NCI-H1417 treated with DMSO at 0.1 percent for 48 hours (cell line): ENCODE measurements at places on chromosomes 1 and 21.

DNA sequence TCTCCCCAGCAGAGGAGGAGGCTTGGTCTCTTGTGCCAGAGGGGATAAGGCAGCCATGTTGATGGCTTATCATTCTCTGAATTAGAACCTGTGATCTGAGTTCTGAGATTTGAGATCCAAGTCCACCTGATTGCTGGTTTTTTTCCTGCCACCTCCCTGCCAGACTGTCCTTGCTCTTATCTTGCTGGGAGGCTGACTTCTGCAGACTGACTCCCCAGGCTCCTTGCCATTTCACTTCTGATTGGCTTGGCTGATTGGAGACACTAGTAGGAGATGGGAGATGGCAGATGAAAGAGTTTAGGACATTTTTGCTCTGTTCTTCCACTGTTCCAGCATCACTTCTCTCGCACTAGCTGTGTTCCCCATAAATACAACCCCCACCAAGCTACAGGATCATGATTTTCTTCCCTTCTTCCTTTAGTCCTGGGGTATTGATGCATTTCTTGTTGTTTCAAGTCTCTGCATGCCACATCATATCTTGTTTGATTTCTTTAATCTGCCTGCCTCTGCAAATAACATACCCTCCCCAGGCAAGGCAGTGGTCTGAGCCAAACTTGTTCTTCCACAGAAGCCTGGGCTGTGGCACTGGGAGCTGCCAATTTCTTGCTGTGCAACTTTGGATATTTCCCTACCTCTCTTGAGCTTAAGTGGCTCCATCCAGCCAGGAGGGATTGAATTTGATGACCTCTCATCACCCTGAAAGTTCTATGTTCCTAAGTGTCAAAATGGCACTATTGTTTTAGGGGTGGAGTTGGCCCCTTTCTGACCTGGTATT lies 963 bp upstream of the CYP4B1 start:
- DNase-seq: no peak

DNA sequence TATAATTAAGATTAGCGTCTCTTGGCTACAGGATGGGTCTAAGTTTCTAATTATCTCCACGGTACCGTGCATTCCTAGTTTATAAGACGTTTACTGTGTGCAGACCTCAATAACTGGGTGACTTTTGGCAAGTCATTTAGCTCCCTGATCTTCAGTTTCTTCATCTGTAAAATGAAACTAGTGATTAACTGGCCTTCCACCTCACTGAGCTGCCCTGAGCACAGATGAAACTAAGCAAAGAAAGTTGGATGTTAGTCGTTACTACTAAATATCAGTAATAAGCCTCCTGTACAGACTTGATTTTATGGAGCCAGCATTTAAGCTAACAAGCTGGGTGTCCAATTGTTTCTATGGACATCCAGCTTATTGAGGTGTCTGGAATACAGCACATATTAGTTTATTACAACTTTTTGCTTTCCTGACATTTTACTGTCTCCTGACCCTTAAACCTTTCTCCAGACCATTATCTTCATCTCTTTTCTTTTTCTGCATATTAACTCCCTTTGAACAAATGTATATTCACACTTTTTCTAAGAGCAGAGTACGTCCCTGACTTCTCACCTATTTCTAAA lies 1.1 kb downstream of the CR2 start:
- no peak for DNase-seq

GRCh38 chr1:65471213-65471833 lies 50.9 kb downstream of the LEPR start:
- DNase-seq: no peak

- no peak for DNase-seq
These were observed 34.1 kb upstream of the PRSS38 start for GRCh38 chr1:227781314-227781930.

DNA sequence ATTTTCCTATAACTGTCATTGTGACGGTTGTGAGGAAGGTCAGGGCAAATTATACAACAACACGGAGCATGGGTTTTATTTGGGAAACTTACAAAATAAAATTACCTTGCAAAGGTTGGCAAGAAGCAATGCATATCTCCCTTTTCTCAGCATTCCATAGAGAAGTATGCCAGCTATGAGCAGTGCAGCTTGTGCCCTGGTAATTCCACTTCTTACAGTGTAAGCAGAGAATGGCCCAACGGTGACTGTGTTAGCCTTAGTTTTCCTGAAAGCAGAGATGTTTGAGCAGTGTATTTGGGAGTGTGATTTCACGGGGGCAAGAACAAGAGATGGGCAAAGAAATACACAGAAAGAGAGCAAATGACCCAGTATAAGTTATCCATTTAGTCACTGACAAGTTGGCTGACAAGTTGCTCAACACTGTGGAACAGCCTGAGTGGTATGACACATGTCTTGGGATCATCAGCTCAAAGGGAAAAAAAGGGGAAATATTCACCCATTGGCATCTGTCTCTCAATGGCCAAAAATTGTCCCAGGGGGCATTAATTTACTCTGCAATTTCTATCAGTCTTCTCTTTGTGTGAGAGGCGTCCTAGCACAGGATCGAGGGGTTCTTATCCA lies 210.9 kb upstream of the NRIP1 start:
- no peak for DNase-seq

DNA sequence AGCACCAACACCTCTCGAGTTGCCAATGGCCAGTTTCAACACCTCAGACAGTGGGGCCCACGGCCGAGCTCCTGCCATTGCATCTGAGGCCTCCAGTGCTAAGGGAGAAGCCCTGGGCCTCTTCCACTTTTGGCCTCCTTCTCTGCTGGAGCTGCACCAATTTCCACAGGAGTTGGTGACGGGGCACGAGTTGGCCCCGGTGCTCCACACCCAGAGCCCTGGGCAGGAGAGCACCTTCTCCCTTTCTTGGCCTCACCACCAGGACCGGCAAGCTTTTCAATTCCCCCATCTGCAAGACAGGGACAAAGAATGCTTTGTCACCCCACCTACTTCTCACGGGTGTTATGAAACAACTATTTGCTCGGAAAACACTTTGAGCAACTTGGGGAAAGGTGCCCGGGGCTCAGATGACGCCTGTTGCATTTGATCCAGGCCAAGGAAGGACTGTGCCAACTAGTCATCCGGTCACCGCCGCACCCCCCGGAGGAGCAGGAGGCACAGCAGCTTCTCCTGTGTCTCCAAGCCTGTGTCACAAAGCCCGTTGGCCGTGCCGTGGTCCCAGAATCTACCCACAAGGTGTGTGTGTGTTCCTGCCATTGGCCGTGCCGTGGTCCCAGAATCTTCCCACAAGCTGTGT lies 55.2 kb downstream of the TOMM20 start:
- DNase-seq: no peak

DNA sequence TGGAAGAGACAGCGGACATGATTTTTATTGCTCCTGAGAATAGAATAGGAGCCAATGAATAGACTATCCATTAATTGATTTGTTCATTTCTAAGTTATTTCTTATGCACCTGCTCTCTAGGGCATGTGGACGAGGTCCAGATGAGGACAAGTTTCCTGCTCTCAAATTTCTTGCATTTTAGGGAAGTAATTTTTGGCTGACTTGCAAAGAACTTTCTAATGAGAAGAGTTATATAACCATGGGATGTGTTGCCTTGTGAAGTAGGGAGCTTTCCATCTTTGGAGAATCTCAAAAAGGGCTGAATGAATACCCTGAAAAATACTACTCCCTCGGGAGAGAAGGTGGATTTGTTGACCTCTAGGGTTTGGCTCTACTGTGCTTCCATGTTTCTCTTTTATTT lies 243.0 kb downstream of the KIF26B start:
- no peak for DNase-seq

GRCh38 chr1:110471131-110471530 lies 20.2 kb downstream of the PROK1 start:
- no peak for DNase-seq

DNA sequence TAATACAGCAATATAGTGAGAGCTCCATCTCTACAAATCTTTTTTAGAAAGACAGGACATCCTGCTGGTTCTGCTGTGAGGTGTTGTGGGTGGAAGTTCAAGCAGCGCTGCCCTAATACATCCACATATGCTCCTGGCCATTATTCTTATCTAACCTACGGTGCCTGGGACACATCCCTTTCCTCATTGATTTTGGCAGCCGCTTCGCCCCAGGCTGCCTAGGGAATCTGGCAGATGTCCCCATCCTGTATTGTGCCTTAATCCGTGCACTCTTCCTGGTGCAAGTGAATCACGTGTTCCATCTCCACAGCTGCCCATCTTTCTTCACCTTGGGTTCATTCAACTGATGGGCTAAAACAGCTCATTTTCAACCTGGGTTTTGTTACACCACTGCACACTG lies 3.1 kb upstream of the UBE2G2 start:
- no peak for DNase-seq

DNA sequence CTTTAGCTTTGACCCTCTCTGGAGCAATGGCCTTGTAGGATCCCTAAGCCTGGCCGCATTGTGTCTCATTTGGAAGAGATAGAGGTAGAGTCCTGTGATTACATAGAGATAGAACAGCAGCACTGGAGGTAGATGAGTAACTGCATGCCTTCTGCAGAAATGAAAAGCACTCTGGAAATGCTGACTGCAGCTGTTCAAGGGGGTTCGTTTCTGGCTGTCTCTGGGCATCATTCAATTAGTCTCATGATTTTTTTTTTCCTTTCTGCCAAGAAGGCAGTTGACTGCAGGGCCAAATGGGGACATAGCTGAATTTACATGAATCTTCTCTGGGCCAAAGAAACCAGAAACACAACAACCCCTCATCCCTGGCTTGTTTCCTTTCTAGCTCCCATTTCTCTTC lies 28.1 kb upstream of the SNX27 start:
- no peak for DNase-seq

- no peak for DNase-seq
These were observed 192.2 kb upstream of the C8B start for GRCh38 chr1:57157818-57158603.

DNA sequence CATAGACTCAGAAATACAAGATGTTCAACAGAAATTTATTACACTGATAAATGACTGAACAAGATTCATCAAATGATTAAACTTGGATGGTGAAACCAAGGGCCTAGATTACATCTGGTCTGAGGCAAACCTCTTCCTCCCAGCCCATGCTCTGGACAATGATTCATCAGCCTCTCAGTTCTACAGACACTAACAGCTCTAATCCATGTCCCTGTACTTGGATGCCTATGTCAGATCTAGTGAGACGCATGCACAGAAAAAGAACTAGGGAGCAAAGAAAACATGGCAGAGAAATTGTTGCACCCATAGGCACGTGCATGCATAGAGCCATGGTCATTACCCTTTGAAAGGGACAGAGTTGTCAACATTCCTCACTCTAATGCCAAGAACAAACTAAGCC lies 250.1 kb downstream of the KCNH1 start:
- no peak for DNase-seq

- DNase-seq: no peak
These were observed 152.4 kb upstream of the HMGB4 start for GRCh38 chr1:33711511-33711910.
